ELF-1 (cell line): ENCODE measurements at places on chromosomes 6 and 20.

GRCh38 chr6:33788694-33789549, at the start of gene LEMD2:
Gene LEMD2 (minus strand): TSS chr6:33789130. CDS start chr6:33789116, 14 bp downstream.
- peak; percentile 94 for DNase-seq

DNA sequence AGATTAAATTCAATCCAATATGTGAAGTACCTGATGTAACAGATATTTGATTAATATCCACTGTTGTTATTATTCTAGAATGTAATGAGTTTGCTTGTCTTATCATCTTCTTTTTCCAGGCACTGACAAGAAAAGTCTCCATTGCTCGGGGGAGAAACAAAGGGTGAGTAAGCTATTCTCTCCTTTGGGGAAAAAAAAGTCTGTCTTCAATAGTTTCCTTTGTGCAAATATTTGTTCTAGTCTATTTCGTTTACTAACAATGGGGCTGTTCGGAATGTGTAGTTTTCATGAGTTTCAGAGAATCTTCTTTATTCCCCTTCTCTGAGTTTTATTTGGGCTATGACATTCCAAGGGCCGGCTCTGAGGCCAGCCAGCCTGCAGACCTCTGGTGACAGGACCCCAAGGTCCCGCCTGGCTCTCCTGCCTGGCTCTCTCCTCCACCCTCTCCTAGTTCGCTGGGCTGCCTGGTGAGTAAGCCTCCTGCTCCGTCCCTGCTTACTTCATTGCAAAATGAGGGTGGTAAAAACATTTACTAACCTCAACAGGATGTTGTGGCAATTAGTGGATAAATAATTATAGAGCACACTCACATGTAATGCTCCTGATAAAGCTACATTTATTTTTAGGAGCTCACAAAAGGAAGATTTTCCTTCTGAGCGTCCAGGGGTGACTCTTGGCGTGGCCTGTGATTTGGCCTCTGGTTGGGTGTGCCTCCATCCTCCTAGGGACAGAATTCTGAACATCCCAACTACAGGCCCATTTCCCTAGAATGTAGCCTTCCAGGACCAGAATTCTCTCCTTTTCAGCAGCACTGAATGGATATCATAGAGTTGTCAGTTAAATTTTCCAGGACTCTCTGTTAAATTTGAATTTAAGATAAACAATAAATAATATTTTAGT, 43.1 kb upstream of the SNX9 start:
- no peak for DNase-seq

DNA sequence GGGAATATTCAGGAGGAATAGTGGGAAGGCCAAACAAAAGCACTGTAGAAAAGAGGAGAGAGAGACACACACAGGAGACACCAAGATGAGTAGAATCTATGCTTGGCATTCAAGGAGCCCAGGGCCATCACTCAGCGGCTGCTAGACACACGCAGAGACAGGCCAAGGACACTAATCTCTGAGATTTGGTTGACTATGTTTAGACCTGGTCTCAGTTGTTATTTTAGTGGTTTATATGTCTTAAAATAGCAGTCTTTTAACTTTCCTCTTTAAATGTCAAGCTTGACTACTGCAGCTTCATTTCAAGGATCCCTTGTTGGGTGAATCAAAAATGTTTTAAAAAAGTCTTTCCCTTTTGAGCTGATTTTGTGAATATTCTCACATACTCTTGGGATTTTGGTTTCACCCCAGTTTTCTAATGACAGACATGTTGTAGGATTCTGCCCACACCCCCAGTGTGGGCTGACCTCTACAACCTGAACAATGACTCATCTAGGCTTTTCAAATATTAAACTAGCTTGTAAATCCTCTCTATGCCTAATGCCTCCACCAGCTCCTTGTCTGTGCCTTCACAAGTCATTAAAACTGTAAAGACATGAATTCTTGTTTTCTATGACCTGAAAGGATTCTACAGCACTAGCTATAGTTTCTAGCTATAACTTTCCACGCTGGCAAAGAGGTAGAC, 142.7 kb upstream of the EXOC2 start:
- no peak for DNase-seq

DNA sequence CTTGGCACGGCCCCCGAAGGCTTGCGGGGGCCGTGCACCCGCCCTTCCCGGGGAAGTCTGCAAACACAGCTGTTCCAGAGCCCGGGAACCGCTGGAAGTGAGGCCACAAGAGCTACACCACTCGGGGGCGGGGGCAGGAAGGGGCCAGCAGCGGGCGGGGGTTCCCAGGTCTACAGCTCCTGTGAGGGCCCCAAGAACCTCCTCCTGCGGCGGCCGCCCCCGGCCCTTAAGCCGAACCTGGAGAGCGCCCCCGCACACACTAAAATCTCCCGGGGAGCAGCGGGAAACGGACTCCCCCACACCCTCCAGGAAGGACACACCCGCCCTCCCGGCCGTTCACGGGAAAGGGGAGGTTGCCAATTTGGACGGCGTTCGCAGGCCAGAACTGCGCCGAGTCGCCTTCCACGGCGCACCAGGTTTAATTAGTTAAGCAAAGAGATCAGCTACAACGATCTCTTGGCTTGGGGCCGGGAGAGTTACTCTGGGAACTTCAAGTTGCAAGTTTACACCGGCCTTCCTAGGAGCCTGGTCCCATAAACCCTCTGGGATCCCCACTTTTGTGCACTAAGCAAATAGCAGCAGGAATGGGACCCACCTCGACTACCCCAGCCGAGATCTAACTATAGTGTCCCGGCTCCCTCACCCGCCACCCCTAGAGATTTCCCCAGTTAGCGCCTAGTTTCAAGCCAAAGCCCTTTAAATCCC, 1.7 kb downstream of the JAG1 start:
- DNase-seq, result no peak

DNA sequence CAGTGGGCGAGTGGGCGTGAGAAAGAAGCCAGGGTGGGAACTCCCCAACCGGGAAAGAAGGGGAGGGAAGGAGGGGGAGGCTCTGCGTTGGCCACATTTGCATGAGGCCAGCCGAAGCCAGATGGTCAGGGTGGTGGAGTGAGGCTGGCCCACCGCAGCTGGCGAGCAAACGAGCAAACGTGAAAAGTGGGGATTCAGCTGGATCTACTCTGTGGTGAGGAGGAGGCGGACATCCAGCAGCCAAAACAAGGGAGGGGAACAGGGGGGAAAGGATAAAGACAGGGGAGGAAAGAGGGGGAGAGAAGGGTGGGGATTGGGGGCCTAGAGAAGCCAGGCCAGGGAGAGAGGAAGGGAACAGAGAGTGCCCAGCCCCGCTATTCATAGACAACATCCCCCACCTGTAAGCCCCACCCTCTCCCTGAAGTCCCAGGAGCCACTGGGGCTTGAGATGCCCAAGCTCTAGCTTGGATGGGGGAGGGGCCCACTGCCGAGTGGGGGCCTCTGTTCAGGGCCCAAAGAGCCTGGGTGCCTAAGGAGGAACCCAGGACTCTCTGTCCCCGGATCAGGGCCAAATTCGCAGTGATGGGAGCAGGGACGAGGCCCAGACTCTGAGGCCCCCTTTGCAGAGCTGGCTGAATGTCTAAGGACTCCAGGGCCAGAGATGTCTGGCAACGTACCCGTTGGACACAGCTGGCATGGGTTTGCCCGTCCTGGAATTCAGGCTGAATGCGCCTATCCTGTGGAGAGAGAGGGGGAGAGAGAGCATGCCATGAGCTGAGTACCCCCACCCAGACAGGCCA, 45.1 kb downstream of the CPNE5 start:
- no peak for DNase-seq

GRCh38 chr6:3530515-3530914, 73.7 kb upstream of the SLC22A23 start:
- DNase-seq, result no peak

- no peak for DNase-seq
These were observed 70.8 kb downstream of the PYGB start for GRCh38 chr20:25318471-25319240.

GRCh38 chr20:50762045-50762422, 30.7 kb downstream of the PARD6B start:
- no peak for DNase-seq

- no peak for DNase-seq
These were observed 29.6 kb upstream of the MRGBP start for GRCh38 chr20:62766716-62767115.

GRCh38 chr20:35506872-35507638, 22.4 kb downstream of the C20orf173 start:
- DNase-seq, result no peak

DNA sequence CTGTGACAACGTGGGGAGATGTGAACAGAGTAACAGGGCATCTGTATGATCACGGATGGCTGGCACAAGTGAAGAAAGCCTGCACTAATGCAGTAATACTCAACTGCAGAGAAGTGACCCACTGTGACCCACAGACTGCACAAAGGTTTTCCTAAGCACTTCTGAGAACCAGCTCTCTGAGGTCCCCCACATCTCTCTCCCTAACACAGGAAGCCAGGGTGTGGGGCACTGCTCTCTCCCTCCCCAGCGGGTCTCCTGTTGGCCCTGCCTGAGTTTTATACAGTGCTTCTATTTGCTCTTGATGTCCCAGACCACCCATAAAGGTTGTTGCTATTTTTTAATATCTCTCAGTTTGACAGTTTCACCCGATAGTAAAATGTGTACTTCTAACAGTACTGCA, 11.3 kb downstream of the APMAP start:
- DNase-seq, result no peak

- DNase-seq, result peak; percentile 78
These were observed 41.7 kb downstream of the MOCS1 start for GRCh38 chr6:39892490-39893129.

GRCh38 chr20:5402903-5403531, 86.3 kb upstream of the PROKR2 start:
- peak; percentile 29 for DNase-seq

- no peak for DNase-seq
These were observed 44.7 kb downstream of the NKAIN2 start for GRCh38 chr6:123848347-123848746.

GRCh38 chr6:63556369-63556768, 15.9 kb upstream of the LOC128125822 start:
- no peak for DNase-seq

DNA sequence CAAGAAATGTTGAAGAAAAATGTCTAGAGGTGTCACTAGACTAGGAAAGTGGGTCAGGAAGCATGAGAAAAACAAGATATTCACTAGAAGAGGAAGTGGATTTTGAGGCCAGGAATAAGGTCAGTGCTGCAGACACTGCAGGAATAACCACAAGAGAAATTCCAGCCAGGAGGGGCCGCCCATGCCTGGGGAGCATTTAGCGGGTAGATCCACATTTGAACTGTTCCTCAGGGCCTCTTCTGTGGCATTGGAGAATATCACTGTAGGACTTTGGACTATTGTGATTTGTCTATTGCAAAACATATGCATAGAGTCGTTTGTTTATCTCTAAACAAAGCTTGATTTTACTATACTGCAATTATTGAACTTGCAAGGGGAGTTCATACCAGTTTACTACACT, 49.6 kb upstream of the CCDC28A start:
- DNase-seq, result peak; percentile 23

GRCh38 chr20:31698803-31699718, 23.6 kb downstream of the BCL2L1 start:
- peak; percentile 52 for DNase-seq

GRCh38 chr6:170279426-170279825, 11.5 kb downstream of the DLL1 start:
- no peak for DNase-seq

GRCh38 chr20:33373735-33374605, 27.3 kb downstream of the CDK5RAP1 start:
- no peak for DNase-seq

DNA sequence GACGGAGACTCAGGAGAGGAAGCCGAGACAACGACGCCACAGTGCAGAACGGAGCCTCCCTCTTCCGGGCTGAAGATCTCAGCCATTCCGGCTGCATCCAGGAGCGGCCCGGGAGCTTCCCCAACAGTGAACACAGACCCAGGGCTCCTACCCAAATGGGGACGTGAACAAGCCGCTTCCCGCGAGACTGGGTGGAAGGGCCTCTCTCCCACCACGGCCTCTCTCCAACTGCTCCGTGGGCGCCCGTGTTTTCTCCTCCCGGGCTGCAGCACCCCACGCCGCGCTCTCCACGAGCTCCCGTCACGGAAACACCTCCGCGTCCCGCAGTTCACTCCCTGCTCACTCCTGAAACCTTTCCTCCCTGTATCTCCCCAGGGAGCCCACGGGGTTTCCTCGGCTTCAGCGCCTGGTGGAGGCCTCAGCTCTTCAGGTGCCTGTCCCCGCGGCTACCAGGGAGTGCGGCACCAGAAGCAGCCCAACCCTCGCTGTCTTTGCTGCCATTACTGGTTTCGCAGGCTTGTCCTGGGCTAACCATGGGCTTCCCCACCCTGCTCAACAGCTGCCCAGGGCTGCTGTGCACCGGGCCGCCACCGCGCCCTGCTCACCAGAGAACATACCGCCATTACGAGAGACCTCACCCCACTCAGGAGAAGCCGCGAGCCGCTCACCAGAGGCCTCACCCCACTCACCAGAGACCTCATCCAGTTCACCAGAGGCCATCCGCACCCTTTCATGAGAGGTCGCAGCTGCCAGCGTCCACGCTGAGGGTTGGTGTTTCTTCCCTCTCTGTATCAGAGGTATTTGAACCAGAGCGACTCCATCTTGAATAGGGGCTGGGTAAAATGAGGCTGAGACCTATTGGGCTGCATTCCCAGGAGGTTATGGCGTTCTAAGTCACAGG, 922.8 kb downstream of the QKI start:
- DNase-seq, result no peak

DNA sequence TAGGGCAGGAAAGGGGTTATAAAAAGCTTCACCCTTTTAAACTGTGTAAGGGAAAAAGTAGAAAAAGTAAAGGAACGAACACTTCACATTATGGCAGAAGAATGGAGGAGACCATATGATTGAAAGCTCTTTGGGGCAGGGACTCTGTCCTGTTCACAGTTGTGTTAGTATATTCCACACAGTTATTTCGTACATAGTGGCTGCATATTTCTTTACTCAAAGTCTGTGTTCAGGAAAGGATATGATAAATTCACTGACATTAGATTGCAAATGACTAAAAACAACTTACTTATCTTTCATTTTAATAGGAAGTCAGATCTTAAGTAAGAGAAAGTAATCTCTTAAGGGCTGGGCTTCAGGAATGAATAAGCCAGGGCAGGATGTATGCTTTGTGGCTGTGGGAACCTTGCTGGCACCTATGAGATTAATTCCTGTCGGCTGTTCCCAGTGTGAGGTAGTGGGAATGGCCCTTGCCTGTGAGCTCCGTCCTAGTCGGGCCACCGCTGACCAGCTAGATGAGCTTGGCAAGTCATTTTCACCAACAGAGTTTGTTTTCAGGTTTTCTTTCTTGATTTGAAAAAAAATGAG, 11.2 kb downstream of the PPP1R14C start:
- DNase-seq, result no peak

DNA sequence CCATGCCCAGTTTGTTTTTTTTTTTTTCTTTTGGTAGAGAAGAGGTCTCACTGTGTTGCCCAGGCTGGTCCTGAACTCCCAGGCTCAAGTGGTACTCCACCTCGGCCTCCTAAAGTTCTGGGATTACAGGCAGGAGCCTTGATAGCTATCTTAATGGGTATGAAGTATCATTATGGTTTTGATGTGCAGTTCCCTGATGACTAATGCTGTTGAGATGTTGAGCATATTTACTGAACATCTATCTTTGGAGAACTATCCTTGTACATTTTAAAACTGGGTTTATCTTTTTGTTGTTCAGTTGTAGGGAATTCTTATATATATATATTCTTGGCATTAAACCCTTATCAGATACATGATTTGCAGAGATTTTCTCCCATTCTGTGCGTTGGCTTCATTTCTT, 21.4 kb upstream of the MYL9 start:
- DNase-seq, result no peak
